GF-D8 (cell line): ENCODE measurements at places on chromosomes 5 and 9.

DNA sequence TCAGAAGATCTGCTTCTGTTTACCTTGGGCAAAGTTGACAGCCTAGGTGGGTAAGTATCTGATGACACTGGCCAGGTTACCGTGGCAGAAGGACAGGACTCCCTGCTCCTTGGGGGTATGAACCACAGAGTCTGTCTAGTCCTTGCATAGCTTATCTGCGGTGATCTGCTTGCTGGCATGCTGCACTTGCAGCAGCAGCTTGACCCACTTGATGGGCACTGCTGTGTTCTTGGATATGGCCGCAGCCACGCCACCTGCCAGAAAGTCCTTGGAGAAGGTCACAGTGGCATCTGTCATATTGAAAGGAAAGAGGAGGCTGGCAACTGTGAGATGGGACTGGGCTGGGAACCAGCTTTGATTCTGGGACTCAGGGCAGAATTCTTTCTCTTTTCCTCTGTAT is 35.9 kb upstream of the POC5 start:
- no peak for DNase-seq

DNA sequence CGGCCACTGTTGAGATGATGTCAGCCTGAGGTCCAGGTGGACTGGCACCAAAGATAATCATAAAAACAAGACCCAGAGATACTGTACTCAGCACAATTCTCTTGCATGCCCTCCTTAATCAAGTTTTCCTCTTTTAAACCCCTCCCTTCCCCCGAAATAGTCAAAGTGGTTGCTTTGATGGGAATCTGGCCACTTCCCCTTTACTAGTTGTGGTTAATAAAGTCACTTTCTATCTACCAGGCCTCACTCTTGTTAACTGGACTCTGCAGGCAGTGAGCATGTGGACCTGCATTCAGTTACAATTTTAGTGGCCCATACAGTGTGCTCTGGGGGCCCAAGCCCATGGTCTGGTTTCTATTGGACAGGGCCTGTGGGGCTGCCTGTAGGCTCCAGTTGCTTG is 17.5 kb downstream of the FBP2 start:
- no peak for DNase-seq

DNA sequence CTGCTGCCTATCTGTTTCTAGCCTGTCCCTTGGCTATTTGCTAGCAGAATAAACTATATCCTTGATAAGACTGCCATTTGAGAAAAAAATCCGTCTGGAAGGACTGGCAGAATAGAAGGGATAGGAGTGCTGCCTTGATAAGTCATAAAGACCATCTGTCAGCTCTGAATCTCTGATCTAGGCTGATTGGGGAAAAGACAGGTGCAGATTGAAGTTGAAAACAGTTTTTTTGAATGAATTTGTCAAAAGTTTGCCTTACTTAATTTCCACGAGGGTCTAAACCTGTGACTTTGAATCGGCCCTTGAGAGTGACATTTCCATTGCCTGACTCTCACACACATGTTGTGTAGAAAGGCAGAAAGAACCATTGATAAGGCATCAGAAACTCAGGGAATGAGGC is 218.6 kb downstream of the MAN2A1 start:
- DNase-seq = no peak

GRCh38 chr9:6631207-6631512 is 14.4 kb downstream of the GLDC start:
- no peak for DNase-seq

- DNase-seq = no peak
Observed at GRCh38 chr9:121909111-121909510, 184.0 kb downstream of the TTLL11 start.

DNA sequence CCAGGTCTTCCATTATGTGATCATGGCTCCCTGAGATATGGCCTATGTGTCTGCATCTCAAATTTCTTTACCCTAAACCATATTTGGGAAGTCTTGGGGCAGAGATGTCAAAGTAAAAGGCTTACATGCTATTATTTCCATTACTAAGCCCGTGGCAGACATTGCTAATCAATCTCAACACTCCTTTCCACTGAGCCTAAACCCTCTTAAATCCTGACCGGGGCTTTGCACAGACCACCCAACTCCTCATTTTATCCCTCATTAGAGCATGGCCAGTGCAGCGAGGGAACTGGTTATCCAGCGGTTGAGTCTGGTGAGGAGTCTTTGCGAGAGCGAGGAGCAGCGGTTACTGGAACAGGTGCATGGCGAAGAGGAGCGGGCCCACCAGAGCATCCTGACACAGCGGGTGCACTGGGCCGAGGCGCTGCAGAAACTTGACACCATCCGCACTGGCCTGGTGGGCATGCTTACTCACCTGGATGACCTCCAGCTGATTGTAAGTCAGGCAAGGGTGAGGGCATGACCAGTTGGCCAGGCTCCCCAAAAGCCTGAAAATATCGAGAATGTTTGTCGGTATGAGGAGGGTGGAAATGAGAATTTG is 11.0 kb downstream of the BSPRY start:
- no peak for DNase-seq

DNA sequence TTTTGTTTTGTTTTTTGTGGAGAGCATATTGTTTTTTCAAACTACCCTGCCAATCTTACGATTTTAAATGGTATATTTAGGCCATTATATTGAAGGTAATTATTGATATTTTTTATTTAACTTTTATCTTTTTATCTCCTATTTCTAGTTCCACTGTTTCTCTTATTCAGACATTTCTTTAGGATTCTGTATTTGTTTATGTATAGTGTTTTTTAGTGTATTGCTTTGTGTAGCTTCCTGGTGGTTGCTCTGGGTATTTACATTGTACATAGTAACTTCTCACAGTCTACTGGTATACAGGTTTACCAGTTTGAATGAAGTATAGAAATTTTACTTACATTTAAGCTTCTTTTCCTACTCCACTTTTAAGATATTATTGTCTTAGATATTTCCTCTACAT is 63.2 kb downstream of the ERCC6L2 start:
- no peak for DNase-seq

DNA sequence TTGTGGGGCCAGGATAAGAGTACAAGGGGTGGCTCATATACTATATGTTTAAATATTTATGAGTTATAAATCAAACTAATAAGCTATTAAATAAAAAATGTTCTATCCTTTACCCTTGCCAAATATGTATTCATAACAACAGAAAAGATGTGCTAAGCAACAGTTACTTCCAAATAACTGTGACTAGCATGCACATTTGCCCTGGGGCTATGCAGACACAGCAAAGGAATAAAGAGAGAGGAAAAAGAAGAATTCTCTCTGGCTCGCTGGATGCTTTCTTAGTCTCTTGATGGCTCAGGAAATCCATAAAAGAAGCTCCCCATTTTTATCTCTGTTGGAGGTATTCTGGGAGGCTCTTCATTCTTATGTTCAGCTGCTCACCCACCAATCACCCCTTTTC is 182.4 kb upstream of the ATP10B start:
- DNase-seq = no peak

- no peak for DNase-seq
Observed at GRCh38 chr5:157651623-157652376, 438 bp downstream of the SOX30 start.

GRCh38 chr5:103461243-103461642 is 101.3 kb downstream of the NUDT12 start:
- no peak for DNase-seq

- no peak for DNase-seq
Observed at GRCh38 chr5:88873447-88873846, 9.5 kb downstream of the MEF2C start.

DNA sequence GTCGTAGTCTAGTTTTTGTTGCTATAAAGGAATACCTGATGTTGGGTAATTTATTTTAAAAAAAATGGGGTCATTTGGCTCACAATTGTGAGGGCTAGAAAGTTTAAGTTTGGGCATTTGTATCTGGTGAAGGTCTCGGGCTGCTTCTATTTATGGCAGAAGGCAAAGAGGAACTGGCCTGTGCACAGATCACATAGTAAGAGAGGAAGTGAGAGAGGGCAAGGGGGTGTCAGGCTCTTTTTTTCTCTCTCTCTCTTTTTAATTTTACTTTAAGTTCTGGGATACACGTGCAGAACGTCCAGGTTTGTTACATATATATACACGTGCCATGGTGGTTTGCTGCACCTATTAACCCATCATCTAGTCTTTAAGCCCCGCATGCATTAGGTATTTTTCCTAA is 453.3 kb downstream of the DIRAS2 start:
- DNase-seq = peak; percentile 12
